ENCODE measurements at places on chromosomes 1 and 21. TPM values are rescaled to one million over a fixed set of nuclear protein-coding genes. Genes with fewer than 3 reads are reported as not detected.
A peak's percentile ranks its signal among the peaks of the same experiment; 100 is the strongest.

BMP8A gene
- 0.52 TPM for total RNA-seq

F5 gene
- total RNA-seq = 0.04 TPM

ADCY10 gene
- total RNA-seq = not detected

FALEC gene
- total RNA-seq = not detected

ADORA1 gene
- total RNA-seq = 1.3 TPM

ZNF672 gene
- total RNA-seq = 28.5 TPM

LCE2A gene
- not detected for total RNA-seq

GNAT2 gene
- not detected for total RNA-seq

C1QB gene
- not detected for total RNA-seq

KDF1 gene
- 19.5 TPM for total RNA-seq

DNA sequence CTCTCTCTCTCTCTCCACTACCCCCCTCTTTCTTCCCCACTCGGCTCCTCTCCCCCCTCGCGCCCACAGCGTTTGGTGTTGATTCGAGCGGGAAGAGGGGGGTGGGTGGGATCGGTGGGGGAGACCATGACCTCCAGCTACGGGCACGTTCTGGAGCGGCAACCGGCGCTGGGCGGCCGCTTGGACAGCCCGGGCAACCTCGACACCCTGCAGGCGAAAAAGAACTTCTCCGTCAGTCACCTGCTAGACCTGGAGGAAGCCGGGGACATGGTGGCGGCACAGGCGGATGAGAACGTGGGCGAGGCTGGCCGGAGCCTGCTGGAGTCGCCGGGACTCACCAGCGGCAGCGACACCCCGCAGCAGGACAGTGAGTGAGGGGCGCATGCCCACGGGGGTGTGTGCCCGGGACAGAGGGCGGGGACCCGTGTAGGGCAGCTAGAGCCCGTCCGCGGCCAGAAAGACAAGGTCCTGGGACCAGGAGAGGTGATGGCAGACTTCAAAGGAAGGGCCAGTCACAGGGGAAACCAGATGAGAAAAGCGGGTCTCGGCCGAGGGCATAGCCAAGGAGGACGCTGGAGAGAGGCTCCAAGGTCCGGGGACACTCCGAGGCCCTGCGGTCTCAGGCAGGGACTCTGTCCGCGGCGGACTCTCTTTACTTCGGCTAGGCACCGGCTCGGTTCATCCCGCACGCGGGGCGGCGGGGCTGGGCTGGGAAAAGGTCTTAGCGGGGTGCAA, at the start of gene PRRX1:
TSS of gene PRRX1 (plus strand) at position 39 of the 735 bp plus-strand sequence. CDS start at position 127, 88 bp downstream.
- DNase-seq = peak; percentile 53

DNA sequence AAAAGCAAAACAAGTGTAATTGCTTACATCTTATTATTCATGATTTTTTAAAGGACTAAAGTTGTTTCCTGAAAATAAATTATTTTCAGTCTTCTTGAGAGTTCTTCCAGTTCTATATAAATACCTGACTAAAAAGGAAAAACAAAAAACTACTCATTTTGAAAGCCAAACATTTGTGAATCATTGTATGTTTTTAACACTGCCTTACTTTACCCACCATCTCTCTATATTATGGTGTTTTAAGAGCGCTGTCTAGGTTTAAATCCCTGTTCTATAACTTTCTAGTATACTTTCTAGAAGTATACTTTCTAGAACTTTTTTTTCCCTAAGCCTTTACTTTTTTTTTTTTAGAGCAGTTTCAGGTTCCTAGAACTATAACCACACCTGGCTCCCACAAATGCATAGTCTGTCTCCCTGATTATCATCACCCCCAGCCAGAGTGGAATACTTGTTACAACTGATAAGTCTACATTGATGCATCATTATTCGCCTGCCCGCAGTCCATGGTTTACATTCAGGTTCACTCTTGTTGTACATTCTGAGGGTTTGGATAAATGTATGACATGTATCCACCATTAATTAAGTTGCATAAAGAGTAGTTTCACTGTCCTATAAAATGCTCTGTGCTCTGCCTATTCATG, 9.8 kb downstream of the RSBN1 start:
- DNase-seq = no peak

DNA sequence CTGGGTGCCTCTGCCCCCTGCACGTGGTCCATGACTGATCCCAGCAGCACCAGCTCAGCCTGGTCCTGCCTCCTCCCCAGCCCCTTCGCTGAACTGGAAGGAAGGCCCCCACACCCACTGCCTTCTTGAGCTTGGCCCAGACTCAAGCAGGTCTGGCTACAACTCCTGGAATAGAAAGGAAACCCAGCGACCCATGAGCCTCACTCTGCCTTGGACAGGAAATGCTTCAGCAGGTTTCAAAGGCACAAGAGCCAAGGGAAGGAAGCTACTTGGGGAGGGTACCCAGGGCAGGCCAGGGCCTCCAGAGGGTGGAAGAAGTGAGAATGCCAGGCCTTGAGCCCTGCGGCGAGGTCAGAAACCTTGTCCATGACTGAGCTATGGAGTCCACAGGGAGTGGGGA, 35.9 kb upstream of the RD3 start:
- no peak for DNase-seq

DNA sequence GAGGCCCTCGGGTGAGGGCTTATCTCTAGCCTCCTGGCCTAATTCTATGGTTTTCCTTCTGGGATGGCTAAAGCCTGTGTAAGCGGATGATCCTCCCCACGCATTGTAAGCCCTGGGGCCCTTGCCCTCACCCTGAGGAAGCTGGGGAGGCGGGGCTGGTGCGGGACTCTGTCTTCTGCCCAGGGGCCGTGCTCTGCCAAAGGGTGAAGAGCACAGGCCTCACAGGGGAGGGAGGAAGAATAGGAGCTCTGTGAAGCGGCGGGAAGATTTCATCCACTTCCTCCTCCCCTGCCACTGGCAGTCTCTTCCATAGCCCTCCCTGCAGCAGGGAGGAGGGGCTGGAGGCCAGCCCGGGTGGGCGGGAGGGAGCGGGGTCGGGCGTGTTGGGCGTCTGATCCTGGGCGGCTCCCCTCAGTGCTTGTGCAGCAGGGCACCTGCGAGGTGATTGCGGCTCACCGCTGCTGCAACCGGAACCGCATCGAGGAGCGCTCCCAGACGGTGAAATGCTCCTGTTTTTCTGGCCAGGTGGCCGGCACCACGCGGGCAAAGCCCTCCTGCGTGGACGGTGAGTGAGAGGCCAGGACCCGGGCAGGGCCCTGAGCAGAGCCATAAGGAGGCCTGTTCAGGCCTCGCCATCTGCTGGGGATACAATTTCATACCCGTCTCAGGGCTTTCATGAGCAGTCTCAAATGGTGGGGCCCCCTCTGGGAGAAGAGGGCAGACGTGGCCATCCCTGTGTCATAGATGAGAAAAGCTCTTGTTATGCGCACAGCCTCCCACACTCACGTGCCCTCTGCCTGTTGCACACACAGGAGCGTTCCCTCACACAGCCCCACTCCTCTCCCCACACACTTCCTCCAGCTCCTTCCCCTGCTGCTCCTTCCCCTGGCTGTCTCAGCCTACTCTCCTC, 7.7 kb upstream of the PPM1J start:
- peak; percentile 73 for DNase-seq

- no peak for DNase-seq
Observed at GRCh38 chr1:228497817-228498216, 10.6 kb downstream of the RNF187 start.

DNA sequence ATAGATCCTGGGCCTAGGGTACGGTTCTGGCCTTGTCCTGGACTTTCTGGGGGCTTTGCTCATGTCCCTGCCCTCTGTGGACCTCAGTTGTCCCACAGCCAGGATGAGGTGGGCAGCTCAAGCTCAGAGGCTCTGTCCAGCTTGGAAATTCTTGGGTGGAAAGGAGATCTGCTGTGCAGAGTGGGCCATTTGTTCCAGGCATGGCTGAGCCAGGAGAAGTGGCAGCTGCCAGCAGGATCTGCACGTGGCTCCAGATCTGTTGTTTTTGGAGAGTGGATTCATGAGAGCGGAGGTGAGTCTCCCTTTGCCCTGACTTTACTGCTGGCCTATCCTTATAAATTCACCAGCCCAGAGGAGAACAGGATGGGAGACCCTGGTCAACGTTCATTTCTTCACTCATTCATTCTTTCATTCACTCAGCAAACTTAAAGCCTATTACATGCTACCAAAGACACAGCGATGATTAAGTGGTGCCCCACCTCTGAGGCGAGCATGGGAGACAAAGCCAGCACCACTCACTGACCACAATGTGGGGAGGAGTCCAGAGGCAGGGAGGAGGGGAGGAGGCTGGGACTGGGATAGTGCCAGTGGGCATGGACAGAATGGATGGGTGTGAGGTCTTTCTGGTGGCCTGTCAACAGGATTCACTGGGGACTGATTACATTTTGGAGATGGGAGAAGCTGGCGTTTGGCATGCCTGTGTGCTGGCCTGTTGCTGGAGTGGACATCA, 205.1 kb downstream of the TRABD2B start:
- no peak for DNase-seq

DNA sequence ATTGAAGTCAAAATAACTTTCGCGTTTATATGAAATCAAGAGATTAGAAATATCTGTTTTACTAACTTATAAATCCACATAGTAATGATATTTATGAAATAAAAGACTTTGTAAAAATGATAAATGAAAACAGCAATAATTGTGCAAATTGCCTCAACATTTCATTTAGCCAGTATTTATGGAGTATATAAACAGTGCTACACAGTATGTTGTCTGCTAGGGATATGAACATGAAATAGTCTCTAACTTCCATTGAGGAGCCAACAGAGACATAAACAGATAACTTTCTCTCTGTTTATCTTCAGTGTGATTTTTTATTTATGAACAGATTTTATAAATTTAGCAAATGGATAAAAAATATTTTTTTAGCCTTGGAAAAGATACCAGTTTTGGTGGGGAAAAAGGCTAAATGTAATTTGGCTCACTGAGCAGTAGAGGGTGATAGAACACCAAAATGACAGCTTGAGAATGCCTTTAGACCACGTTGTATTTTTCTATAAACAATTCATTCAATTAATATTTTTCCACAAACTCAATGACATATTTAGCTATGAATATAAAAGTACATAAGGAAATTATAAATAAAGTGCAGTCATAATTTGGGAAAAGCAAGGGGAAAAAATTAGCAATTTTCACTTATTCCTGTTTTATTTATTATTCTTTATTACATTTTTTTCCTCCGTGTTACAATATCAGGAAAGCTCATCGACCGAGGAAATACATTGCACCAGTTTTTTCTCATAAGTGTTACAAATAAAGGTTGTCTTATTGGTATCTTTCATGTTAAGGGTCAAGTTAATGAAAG, 47.5 kb upstream of the EEIG2 start:
- no peak for DNase-seq

GRCh38 chr1:7430691-7431090, 340.4 kb upstream of the VAMP3 start:
- DNase-seq = no peak

DNA sequence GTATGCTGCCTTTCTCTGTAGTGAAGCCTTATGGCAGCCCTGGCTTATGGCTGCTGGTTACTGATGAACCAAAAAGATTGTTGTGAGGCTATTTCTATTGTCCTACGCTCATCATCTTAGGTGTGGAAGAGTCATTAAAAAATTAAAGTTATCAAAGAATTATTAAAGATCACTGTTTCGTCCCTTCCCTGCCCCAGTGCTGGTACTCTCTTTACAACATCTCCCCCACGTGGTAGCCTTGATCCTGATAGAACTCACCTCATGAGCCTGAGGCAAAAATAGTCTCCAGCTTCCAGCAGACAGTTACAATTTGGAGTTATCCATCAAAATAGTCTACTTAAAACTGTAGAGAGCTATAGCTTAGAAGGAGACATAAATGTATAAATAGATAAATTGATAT, 201.5 kb downstream of the S1PR1 start:
- no peak for DNase-seq

- DNase-seq = no peak
Observed at GRCh38 chr1:198220428-198220827, 63.6 kb downstream of the NEK7 start.

GRCh38 chr1:27380224-27380623, 2.9 kb downstream of the CD164L2 start:
- no peak for DNase-seq

DNA sequence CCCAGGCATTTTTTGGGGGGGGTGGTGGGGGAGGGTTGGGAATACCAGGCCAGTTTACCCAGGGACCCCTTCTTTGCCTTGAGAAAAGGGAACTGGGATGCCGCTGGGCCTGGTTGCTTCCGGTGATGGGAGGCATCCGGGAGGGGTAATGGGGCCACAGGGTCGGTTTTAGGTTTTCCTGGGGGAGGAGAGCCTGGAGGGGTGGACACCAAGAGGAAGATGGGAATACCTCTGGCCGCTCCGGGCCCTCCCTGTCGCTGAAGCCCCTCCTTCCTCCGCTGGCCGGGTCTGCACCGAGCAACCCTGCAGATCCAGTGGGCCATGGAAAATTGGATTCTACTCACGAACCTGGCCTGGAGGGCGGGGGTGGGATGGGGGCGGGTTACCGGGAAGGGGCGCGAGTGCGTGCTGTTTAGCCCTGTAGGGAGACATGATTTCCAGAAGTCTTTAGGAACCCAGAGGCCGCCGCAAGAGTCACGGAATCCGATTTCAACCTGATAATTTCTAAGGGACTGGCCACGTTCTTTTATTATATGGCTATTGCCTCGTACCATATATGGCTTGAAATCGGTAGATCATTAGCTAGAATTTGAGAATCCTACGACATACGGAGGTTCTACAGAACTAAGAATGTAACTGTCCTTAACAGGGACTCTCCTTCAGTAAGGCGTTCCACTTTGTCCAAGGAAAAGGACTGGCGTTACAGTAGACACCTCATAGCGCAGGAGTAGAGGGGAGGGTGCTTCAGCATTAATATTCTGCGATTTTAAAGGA, 749 bp downstream of the AKIRIN1 start:
- DNase-seq = peak; percentile 44

DNA sequence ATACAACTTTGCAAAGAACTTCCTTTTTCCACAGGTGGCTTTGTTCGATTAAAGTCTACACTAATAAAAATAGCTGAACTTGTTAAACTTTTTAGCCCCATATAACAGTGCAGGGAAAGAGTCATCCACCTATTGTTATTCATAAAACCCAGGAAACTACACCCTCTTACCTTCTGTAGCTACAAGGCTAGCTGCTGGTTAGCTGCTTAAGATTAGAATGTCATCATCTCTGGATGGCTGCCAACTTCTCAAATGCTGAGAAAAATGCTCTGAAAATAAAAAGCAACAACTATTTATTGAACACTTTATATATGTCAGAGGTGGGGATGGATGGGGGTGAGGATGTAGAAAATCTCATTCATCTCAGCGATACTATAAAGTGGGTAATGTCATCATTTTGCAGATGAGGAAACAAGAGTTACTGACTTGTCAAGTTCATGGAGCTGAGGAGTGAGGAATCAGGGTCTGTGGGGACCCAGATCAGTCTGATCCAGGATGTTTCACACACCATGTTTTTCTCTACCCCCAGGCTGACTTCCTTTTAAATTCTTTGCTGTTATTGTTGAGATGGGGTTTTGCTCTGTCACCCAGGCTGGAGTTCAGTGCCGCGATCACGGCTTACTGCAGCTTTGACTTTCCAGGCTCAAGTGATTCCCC, 17.1 kb downstream of the ATP5PF start:
- DNase-seq = no peak

GRCh38 chr1:220348211-220348610, 76.0 kb upstream of the RAB3GAP2 start:
- no peak for DNase-seq

DNA sequence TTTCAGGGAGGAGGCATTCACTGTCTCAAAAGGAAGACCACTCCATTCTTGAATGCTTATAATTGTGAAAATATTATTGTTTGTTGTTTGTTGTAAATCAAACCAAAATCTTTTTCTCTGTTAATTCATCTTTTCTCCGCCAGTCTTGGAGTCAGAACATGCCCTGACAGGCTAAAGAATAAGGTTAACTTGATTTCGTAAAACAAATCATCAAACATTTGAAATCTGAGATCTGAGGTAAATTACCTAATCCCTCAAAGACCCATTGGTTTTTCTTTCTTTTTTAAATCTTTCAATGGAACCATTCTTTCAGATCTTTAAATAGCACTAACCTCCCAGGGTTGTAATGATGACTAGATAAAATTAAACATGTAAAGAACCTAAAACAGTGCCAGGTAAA, 430.1 kb upstream of the PTBP2 start:
- DNase-seq = no peak
